ENCODE measurements at places on chromosomes 1 and 21. TPM values are rescaled to one million over a fixed set of nuclear protein-coding genes. Genes with fewer than 3 reads are reported as not detected.

- peak; percentile 63 for ATAC-seq
Observed at GRCh38 chr1:36172983-36173382, 17.0 kb downstream of the MAP7D1 start.

- no peak for ATAC-seq
Observed at GRCh38 chr1:160956966-160957365, 2.4 kb upstream of the ITLN2 start.

DNA sequence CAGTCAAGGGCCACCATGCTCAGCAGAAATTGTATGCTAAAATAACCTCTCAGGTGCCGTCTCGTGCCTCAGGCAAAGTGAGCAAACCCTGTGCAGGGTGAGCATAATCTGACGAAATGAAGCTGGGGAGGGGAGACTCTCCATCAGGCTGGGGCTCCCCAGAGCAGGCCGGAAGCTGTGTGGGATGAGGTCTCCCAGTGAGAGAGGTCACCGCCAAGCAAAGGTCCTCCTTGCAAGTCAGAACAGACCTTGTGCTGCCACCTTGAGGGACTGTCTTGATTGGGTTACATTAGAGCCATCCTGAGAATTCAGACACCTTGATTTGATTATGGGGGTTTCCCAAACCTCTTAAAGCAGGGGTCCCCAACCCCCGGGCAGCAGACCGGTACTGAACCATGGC lies 64.2 kb downstream of the ZNF684 start:
- ATAC-seq, result no peak

GRCh38 chr1:12124693-12125421 lies 41.9 kb upstream of the TNFRSF1B start:
- peak; percentile 18 for ATAC-seq

DNA sequence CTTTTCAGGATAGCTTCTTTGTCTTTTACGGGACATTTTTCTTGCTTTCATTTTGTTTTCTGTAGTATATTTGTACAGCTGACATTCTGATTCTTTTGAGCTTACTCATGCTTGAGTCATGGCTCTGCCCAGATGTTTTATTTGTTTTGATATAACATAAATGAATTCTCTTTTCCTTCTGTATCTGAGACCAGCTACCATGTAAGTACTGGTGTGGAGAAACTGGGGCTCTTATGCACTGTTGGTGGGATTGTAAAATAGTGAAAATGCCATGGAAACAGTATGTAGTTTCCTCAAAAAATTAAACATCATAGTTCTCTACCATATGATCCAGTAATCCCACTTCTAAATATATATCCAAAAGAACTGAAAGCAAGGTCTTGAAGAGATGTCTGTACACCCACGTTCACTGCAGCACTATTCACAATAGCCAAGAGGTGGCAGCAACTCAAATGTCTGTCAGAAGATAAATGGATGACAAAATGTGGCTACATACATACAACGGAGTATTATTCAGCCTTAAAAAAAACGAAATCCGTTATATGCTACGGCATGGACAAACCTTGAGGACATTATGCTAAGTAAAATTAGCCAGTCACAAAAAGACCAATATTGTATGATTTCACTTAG lies 61.4 kb downstream of the EIF2B3 start:
- ATAC-seq, result peak; percentile 38

Gene IL10
- 1.8 TPM for total RNA-seq

Gene LCE2A
- not detected for total RNA-seq

- ATAC-seq, result no peak
Observed at GRCh38 chr1:209900734-209901133, 37.3 kb upstream of the SYT14 start.

DNA sequence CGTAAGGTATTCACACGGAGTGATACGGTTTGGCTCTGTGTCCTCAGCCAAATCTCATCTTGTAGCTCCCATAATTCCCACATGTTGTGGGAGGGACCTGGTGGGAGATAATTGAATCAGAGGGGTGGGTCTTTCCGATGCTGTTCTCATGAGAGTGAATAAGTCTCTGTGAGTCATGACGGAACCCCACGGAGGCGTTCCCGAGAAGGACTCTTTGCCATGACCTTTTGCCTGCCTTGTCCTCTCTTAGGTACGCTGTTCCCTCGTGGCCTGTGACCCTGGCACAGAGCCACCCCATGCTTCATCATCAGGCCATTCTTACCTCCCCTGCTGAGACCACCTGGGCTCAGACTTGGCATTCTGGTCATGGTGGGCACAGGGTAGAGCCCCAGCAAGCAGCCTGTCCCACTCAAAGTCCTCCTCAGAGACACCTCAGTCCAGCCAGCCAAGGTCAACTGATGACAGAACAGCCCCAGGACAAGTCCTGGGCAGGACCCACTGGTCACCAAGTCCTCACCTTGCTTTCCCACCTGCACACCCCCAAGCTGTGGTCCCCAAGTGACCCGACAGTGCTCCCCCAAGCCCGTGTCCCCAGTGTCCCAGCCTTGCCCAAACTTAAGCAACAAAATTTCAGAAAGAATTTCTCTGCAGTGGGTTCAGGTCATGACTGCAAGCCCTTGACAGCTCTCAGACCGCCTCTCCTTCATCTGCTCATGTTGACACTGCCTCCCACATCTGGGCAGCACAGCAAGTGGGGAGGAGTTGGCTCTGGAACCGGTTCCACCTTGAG lies 158.4 kb downstream of the ACTL8 start:
- no peak for ATAC-seq

- no peak for ATAC-seq
Observed at GRCh38 chr1:193270996-193271395, 84.6 kb upstream of the B3GALT2 start.

DNA sequence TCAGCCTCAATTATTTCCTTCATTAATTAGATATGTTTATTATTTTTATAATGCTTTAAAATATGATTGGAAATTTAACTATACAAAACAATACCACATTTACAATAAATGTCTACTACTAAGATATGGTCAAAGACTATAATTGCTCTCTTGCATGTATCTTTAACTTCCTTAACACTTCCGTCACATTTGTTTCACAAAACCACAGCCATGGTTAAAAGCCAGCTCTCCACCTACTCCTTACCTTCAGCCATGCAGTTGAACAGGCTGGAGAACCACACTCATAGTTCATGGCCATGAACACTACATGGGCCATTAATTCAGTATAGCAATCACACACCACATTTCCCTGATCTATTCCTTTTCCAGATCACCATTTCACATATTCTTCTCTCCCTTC lies 72.2 kb downstream of the NME7 start:
- ATAC-seq, result no peak

GRCh38 chr1:10339815-10340214 lies 59.0 kb upstream of the PGD start:
- no peak for ATAC-seq

- no peak for ATAC-seq
Observed at GRCh38 chr1:78035121-78035520, 10.6 kb upstream of the GIPC2 start.

Gene OR1C1
- not detected for total RNA-seq

Gene OR2L2
- 0.11 TPM for total RNA-seq

Gene GRIK3
- not detected for total RNA-seq

Gene PLD5
- total RNA-seq, result not detected

DNA sequence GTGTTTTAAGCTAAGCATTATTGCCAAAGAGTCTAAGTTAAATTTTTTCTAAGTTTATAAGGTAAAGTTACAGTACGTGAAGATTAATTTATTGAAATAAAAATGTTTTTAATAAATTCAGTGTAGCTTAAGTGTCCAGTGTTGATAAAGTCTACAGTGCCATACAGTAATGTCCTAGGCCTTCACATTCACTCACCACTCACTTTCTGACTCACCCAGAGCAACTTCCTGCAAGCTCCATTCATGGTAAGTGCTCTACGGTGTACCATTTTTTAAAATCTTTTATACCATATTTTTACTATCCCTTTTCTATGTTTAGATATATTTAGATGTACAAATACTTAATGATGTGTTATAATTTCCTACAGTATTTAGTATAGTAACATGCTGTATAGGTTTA lies 173.2 kb downstream of the CACNA1E start:
- no peak for ATAC-seq

DNA sequence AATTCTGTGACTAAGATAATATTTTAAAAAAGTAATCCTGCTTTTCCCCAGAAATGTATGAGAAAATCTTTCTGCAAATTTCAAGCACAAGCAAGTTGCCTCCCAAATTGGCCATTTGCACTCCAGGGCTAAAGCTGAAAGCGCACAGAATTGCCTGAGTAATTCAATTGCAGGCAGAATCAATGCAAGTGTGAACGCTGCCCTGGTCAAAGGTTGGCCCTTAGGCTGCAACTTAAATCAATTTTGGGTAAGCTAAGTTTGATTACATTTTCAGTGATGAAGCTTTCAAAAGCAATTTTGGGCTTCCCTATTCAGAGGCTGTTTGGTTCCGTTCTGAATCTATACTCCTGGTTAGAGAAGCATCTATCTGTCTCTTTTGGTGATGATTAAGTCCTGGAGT lies 501.8 kb upstream of the ZRANB2 start:
- ATAC-seq, result no peak

Gene ERG
- not detected for total RNA-seq

DNA sequence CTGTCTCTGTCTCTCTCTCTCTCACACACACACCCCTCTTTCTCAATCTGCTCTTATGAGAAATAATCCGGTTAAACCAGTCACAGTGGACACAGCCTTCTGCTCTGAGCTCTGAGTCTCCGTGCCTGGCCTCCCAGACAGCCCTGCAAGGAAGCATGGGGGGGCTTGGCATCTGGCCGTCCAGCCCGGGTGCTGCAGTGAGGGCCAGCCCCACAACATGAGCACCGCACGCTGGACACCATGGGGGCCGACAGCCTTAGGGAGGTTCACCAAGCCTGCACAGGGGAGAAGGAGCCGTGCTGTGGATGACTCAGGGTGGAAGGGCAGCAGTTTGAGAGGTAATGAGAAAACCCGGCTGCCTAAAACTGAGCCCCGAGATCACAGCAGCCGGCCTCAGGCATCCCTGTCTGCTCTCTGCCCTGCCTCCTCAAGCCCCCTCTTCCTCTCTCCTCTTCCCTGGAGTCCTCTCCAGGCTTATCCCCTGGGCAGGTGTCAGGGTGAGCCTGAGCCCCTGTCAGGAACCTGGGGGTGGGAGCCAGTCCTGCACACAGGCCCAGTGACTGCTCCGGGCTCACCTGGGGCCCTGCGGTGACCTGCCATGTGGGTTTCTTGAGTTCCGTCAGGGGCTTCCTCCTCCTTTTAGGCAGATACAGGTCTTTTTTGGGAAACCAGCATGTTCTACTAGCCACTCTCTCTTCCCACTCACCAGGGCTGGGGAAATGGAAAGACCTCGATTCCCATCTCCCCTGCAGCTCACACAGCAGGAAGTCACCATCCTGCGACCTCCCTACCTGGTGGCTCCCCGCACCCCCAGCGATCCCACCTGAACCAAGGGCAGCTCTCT lies 92.8 kb downstream of the ITPKB start:
- no peak for ATAC-seq

GRCh38 chr1:226902601-226903000 lies 32.2 kb downstream of the PSEN2 start:
- no peak for ATAC-seq

Gene LCE1C
- not detected for total RNA-seq

DNA sequence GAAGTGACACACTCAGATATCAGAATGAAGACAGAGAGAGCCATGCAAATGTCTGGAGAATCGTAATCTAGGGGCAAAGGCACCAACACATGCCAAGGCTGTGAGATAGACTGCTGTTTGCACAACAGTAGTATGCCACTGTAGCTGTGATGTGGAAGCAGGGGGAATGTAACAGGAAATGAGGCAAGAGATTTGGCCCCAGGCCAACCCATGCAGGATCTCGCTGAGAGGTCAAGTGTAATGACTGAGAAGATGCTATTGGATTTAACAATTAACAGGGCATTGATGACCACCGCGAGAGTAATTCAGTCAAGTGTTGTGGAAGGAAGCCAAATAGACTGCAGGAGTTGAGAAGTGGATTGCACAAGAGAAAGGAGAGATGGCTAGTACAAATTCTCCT lies 107.3 kb upstream of the ST6GALNAC5 start:
- ATAC-seq, result no peak

GRCh38 chr1:238581332-238581731 lies 690.6 kb upstream of the ZP4 start:
- ATAC-seq, result no peak

Gene TFAP2E
- total RNA-seq, result 4.5 TPM

Gene IL23R
- 20.1 TPM for total RNA-seq

GRCh38 chr1:168007691-168008090 lies 70.8 kb upstream of the MPC2 start:
- no peak for ATAC-seq

GRCh38 chr1:25774206-25774803 lies 25.7 kb upstream of the SELENON start:
- no peak for ATAC-seq

- ATAC-seq, result no peak
Observed at GRCh38 chr1:22239378-22239777, 96.5 kb upstream of the WNT4 start.

- no peak for ATAC-seq
Observed at GRCh38 chr1:42686418-42686817, 4.2 kb downstream of the YBX1 start.

DNA sequence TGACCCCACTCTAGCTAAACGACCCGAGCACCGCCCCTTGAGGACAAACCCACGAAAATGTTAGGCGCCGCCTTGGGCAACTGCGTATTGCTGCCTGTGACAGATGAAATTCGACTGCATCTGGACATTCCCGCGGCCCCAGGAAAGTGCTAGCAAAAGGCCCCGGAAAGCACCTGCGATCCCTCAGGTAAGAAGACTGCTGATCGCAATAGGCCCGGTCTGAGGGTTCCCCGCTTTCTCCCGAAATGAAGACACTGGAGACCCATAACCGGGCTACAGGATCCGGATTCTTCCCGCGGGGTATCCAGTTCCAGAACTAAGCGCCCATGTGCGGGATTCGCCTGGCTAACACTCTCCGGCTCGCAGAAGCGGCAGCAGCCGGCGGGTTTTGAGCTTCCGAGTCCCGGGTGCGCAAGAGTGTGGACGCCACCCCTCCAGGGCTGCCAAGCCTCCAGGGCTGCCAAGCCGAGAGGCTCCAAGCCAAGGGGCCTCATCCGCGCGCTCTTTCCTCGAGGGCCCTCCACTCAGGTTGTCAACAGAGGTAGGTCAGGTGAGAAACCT lies 157.9 kb upstream of the NBPF11 start:
- no peak for ATAC-seq

DNA sequence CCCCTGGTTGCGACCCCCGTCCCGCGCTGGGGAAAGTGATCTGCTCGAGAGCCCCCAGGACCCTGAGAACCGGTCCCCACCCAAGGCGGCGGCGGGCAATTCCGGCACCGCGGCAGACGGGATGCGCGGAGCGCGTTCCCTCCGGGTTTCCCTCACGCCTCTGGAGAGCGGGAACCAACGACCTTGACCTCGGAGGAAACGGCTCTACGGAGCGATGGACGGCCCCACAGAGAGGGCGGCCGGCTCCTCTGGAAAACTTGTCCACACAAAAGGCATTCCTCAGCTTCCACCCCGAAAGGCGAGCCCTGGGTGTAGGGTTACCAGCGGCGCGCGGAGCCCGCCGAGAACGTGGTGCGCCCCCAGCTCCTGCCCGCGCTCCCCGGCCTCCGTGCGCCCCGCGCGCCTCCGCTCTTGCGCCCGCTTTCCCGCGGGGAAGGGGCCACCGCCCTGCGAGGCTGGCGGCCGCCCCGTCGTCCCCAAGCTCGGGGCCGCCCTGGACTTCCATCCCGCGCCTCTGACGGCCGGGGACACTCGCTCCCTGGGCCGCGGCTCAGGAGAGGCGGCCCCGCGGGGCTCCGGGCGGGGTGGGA lies 391 bp upstream of the KIAA1614 start:
- ATAC-seq, result no peak

Data from activated T-helper 17 cell treated with anti-CD3 and anti-CD28 coated beads, Interleukin-2, amount 50 U/mL, for 72 hours (primary cell).